ENCODE measurements at places on chromosomes 4 and X.
A peak's percentile ranks its signal among the peaks of the same experiment; 100 is the strongest.

GRCh38 chrX:29143356-29143755 is 556.1 kb downstream of the IL1RAPL1 start:
- DNase-seq, result no peak

- no peak for DNase-seq
These were observed 165.3 kb downstream of the GPM6A start for GRCh38 chr4:175646802-175647201.

DNA sequence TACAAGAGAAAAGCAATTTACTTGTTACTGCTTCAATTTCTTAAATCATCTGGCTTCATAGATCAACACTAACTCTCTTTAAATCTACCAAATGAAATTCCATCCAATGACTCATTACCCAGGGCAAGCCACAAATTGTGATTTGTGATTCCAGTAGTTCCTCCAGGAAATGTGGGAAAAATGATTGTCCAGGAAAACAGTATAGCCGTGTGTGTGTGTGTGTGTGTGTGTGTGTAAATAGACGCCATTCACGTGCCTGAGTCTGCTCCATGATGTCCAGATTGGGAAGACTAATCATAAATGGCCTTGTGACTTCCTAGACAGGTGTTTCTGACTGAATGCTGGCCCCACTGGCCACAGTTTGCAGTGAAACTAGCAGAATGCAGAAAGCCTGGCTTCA is 121.3 kb downstream of the HS6ST2 start:
- DNase-seq, result no peak

DNA sequence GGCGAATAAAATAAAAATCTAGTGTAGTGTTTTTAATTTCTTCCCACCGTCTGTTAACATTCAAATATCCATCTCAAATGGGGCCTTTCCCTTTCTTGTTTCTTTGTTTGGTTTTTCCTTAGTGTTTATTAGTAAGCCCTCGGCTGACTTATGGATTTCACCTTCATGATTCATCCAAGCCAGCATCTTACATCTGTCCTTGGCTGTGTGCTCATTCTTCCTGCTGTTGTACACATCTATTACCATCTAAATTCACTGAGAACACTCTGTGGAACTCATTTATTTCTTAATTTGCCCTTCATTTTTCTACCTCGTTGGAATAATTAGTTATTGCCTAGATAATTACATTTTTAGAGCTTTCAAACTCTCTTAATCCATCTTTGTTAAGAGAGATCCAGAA is 84.9 kb downstream of the SPCS3 start:
- DNase-seq, result no peak

- no peak for DNase-seq
These were observed 60.6 kb upstream of the SPANXN2 start for GRCh38 chrX:143781103-143781502.

- DNase-seq, result peak; percentile 42
These were observed 25.0 kb upstream of the HMGB3 start for GRCh38 chrX:150958177-150958576.

DNA sequence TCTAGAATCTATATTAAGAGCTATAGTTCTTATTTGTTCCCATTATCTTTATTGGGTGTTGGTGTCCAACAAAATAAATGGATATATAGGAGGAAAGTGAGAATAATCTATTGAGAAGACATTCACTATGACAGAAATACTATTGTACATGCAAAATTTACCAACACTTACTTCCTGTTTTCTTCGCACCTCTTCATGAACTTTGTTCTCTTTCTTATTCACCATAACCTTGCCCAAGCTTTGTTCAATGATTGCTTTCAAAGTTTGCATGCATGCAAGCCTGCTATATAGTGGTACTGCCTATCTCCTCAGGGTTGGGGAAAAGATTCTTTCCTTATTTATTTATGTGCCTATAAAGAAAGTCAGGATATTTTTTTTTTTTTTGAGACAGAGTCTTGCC is 176.4 kb upstream of the JADE1 start:
- DNase-seq, result no peak

DNA sequence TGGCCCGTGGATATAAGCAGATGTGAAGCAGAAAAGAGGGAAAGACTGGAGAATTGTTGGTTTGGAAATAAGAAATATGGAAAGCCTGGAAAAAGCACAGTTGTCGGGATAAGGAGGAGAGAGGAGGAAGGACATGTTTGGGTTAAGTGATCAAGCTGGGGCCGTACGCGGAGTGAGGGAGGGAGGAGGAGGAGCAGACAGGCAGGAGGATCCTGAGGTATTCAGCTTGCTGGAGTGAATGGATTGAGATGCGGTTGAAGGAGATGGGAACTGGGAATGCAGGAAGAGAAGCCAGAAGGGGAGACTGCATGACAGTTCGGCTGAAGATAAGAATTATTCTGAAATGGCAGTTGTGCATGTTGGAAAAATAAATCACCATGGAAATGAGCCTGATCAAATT is 21.2 kb downstream of the ZFP42 start:
- DNase-seq, result no peak

GRCh38 chr4:67697860-67698687 is 2.9 kb downstream of the UBA6 start:
- DNase-seq, result no peak

- no peak for DNase-seq
These were observed 240.0 kb upstream of the GALNTL6 start for GRCh38 chr4:171573181-171573580.

DNA sequence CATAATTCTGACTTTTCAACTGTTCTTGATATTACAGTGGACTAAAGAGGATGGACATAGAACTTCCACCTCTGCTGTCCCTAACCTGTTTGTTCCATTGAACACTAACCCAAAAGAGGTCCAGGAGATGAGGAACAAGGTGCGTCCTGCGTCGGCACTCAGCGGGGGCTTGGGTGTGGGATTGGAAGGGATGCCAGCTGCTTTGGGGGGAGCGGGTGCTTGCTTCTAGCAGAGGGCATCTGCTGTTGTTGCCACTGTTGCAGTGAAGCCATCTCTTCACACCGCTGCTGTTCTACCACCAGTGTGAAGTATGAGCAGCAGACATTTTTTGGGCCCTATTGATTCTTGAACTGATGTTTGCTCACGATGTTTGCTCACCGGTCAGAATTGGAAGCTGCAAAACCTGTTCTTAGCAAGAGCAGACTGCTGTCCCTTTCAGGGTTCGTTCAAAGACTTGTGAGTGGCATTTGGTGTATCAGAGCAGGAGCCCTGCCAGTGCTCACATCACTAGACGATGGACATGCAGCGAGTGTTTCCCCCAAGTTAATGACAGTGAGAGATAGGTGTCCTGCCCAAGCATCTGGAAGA is 55.4 kb downstream of the NOP14 start:
- DNase-seq, result no peak

DNA sequence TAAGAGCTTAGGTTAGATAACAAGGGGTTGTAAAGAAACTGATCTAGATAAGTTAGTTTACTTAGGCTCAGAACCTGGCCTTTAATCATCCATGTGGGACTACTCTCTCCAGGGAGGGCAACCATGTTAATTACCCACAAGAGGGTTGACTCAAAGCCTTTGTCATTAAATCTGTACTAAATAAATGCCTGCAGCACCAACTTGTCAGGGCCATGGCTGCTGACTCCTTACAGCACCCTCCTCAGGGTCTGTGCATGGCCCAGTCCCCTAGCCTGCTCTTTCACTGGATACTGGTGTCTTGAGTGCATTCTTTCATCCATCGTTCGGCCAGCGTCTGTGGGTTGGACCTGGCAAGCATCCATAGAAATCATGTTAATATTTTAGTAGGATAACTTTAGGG is 34.7 kb downstream of the CASP3 start:
- no peak for DNase-seq

GRCh38 chr4:123338715-123339114 is 57.9 kb upstream of the SPRY1 start:
- no peak for DNase-seq

DNA sequence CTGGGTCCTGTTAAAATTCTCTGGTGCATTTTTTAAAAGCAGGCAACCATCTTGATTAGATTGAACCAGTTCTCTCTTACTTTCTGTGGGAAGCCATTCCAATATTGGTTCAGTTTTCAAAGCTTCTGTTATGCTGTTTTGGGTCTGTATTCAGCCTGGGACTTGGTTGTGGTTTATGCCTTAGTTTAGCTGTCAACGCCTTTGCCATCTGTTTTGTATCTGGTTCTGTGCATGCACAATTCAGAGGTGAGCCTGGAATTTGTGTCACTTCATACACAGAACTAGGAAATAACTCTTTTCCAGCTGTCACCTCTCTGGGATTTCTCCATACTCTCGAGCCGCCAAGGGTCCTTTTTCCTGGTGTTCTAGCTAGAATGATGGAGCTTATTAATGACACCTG is 46.2 kb downstream of the STAP1 start:
- no peak for DNase-seq

DNA sequence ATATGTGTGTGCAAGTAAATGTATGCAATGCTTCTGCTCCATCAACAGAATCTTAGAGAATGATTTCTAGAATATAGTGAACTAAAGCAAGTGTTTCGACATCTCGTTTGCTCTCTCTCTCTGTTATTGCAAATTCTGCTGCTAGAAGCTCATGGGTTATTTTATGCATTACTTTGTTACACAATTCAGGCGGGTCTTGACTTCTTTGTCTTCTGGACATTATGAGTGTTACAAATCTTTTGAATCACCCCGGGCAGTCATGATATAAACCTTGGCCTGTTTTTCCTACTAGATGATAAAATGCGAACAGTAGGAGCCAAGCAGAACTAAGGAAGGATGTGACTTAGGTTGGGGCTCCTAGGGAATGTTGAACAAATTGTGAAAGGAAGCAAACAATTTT is 166.4 kb upstream of the SFRP2 start:
- no peak for DNase-seq

GRCh38 chr4:99324979-99325378 is 3.8 kb upstream of the ADH1B start:
- no peak for DNase-seq

DNA sequence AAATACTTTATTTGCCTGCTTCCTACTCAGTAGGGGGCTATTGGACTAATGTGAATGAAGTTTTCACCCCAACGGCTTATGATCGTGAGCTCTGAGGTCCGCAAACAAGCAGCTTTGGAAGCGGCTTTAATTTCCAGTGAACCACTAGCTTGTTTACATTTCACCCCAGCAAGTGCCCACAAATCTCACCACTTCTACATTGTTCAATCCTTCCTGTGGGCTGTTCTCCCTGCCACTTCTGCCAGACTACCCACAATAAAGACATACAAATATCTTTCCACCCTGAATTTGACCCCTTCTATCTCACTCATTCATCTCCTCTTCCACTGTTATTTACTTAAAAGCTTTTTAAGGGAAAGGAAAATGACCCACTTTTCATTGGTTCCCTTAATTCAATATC is 98.0 kb downstream of the CDS1 start:
- no peak for DNase-seq

- DNase-seq, result no peak
These were observed 76.7 kb upstream of the TAB3 start for GRCh38 chrX:30965767-30966166.

DNA sequence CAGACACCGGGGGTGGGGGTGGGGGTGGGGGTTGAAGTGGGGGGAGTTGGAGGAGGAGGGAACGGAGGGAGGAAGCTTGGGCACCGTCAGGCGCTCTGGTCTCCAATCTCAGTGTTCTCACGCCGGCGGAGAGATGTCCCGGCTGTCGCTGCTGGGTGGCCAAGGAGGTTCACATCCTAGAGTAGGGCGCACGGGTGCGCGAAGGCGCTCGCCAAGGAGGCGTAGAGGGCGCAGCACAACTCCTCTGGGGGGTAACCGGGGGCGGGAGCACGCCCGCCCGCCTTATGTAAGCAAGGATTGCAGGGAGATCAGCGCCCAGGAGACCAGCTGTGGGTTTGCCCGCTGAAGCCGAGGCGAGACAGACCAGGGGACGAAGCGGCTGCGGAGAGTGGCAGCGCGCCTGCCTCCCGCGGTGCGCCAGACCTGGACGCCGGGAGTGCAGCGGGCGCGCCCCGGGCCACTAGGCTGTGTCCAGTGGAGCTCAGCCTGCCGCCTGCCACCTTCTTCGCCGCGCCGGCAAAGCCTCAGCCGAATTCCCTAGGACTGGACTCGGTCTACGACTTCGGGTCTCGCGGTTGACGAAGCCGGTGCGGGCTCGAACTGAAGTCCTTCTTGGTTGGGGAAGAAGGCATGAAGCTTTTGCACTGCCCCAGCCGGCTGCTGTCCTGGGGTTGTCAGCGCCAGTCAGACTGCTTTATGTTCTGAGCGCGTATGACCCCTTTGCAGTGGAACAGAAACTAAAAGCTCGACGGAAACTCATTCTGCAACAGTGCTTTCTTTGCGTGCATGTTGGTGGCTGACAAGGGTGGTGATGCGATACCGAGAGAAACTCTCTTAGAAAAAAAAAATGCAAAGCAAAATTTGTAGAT is 707 bp upstream of the UNC5C start:
- DNase-seq, result no peak

- DNase-seq, result no peak
These were observed 355.0 kb upstream of the GATB start for GRCh38 chr4:152115794-152116193.
